T-helper 9 cell (primary cell): ENCODE measurements at places on chromosomes 1 and 21.

- DNase-seq = no peak
Observed at GRCh38 chr1:150609732-150610131, 19.7 kb downstream of the ENSA start.

- DNase-seq = no peak
Observed at GRCh38 chr1:245942856-245943255, 564.2 kb downstream of the SMYD3 start.

- DNase-seq = no peak
Observed at GRCh38 chr1:42422737-42423136, 33.1 kb downstream of the ZMYND12 start.

DNA sequence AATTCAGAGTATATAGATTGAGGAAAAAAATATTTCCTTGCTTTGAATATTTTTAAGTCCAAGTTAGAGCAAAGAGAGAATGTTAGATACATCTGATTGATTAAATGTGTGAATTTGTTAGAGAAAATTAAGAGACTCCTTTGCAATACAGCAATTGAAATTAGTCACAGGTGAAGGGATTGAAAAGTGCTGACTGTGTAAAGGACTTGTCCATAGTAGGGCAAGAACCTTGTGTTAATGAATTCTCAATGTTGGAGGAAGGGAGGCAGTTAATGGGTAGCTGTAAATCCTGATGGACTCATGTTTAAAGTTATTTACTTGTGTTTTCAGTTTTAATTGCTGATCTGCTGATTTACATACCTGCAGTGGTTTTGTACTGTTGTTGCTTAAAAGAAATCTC is 38.6 kb downstream of the ALG6 start:
- DNase-seq = no peak

GRCh38 chr1:205249651-205250050 is 21.9 kb downstream of the TMCC2 start:
- no peak for DNase-seq

- no peak for DNase-seq
Observed at GRCh38 chr1:25004355-25004754, 74.3 kb upstream of the RUNX3 start.

- DNase-seq = no peak
Observed at GRCh38 chr1:206495493-206496046, 11.8 kb upstream of the RASSF5 start.

- DNase-seq = no peak
Observed at GRCh38 chr1:224168859-224169380, 14.1 kb upstream of the DEGS1 start.

DNA sequence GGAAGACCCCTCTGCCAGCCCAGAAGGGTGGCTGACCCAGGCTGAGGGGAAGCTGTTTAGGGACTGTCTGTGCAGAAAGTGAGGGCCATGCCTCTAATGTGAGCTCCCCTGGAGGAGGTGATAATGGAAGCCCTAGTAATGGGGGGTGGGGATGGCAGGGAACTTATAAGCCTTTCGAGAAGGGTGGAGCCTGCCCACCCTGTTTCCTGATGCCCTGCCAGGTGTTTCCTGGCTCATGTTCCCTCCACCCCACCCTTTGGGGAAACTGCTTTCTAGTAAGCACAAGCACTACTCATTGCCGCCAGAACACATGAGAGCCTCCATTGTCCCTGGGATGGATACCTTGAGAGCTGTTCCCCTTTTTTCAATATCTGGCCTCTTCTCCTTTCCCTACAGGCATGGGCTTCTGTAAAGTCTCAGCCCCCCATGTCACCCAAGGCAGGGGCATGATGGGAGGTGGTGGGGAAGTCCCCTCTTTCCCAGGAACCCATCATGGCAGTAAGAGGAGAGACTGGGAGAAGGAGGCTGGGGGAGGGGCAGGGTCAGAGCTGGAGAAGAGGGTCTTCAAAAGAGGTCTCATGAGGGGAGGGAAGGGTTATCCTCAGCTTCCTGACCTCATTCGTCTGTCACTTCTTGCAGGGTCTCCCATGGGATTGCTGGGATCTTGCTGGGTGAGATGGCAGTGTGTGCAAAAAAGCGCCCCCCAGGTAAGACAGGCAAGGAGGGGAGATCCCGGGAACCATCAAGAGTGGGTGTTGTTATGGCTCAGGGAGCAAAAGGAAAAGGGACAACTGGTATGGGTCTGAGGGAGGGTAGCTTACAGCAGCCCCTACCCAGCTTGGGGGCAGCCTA is 2.4 kb downstream of the ATP8B2 start:
- no peak for DNase-seq

DNA sequence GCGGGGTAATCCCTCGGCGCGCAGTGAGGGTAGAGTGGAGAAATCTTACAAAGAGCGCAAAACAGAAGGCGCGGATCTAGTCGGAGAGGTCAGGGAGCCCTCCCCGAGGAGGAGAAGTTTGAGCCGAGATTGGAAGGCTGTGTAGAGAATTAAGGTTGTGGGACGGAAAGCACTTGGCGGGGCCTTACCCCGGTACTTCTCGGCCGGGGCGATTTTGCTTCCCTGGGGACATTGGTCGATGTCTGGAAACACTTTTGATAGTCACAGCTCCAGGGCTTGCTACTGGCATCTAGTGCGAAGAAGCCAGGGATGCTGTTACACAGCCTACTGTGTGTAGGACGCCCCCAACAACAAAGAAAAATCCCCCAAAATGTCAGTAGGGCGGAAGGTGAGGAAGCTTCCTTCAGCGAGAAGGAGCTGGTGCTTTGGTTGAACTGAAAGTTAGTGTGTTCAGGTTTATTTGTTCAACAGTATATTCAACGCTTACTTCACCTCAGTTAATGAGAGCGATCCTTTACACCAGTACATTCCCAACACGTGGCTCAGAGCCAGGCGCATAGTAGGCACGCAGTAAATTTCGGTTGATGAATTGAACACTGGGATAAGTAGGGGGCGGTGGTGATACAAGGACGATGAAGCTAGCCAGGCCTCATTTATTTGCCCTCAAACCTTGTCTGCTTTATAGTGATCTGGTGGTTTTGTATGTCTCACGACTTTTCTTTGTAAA is 807 bp downstream of the CEP85 start:
- no peak for DNase-seq

GRCh38 chr1:1128454-1129139 is 12.7 kb upstream of the C1orf159 start:
- no peak for DNase-seq

- DNase-seq = no peak
Observed at GRCh38 chr1:166822385-166822784, 16.9 kb upstream of the POGK start.

GRCh38 chr1:15758953-15759661 is 512 bp downstream of the FBLIM1 start:
- no peak for DNase-seq

DNA sequence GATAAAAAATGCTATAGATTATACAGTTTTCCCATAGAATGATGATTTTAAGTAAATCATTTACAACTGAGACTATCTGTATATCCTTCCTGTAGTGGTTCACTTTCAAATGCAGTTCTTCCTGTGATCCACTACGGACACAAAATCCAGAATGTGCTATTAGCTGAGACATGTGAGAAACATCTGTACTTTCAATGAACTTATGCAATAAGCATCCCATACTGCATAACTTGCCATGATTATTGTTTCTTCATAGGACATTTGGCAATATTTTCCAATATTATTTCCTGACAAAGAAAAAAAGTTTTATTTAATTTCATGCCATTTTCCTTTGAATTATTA is 83.5 kb upstream of the PRDX6 start:
- no peak for DNase-seq
